ENCODE measurements at places on chromosomes 11 and 22.

- no peaks in the 10 kb centered on the region for H3K27me3 ChIP-seq
- no peak for DNase-seq
- no peak overlapping the region for H3K27ac ChIP-seq
- no peak overlapping the region for H3K4me3 ChIP-seq
- H3K36me3 ChIP-seq = no peaks in the 10 kb centered on the region
- no peaks in the 10 kb centered on the region for H3K4me1 ChIP-seq
These were observed 2.7 kb upstream of the NXPE1 start for GRCh38 chr11:114562166-114562916.

GRCh38 chr11:71453918-71454304, 908 bp downstream of the NADSYN1 start:
- H3K27ac ChIP-seq = peak overlapping the region; percentile 64
- H3K4me3 ChIP-seq = peak overlapping the region; percentile 92
- H3K4me1 ChIP-seq = peaks cover 35% of the 10 kb centered on the region

DNA sequence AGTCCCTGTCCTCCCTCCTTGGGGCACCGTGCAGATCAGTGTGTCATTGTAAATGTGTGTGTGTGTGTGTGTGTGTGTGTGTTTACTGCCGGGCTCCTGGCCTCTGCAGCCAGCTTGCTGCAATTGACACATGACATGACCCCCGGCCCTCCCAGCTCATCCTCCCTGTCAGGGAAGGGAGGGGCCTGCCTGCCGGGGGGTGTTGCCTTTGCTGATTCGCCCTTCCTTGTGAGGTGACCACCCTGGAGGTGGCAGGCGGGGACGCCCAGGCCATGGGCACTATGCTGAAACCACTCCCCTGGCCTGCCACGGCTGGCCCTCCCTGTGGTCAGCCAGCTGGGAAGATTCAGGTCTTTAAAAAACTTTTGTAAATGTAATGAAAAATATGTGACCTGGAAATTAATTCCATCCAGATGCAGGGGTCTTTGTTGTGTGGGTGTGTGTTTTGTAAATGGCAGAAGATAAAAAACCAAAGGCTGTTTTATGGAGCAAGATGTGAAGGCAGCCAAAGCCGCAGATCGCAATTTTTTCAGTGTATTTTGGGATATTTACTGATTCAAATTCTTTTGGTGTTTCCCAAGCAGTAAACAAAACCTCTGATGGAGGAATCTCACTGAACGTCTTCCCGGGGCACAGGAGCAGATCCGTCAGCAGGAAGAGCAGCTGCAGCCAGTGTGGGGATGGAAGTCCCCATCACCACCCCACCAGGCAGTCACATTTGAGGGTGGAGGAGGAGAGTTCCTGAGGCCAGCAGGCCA, 23.2 kb downstream of the SHISAL1 start:
- peaks cover 14% of the 10 kb centered on the region for H3K36me3 ChIP-seq
- no peak overlapping the region for H3K27ac ChIP-seq
- H3K27me3 ChIP-seq = peaks cover 6% of the 10 kb centered on the region
- H3K4me1 ChIP-seq = peaks cover 9% of the 10 kb centered on the region
- DNase-seq = no peak

DNA sequence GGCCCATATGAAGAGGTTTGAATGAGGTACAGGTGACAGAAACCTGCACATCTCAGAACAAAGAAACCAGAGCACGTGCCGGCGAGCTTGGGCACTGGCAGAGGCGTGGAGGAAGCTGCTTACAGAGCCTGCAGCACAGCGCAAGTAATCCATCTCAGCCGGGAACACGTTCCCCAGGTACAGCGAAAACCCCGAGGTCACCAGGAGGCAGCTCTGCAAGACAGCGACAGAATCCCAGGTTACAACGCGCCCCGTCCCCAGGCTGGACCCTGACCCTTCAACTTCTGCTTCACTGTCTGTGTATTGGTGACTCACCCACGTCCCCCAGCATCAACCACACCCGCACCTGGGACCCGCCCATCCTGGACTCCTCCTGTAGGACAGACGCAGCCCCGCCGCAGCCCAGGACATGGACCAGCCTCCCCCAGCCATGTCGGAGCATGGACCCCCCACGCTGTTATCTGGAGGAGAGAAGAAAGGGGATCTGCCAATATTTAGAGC, 2.2 kb downstream of the MLC1 start:
- peaks cover 7% of the 10 kb centered on the region for H3K4me1 ChIP-seq
- no peak for DNase-seq
- H3K36me3 ChIP-seq = no peaks in the 10 kb centered on the region
- peak overlapping the region; percentile 15 for H3K4me3 ChIP-seq

All from glutamatergic neuron (in vitro differentiated cells).